Stimulated activated CD8-positive, alpha-beta memory T cell treated with anti-CD3 and anti-CD28 coated beads, Interleukin-2, amount 100 ng/mL, for 1 hour (primary cell): ENCODE measurements at places on chromosomes 12 and 14.

GRCh38 chr12:6067152-6067916 lies 57.1 kb downstream of the VWF start:
- no peak for DNase-seq

- DNase-seq = no peak
These were observed 103.8 kb downstream of the OSBPL8 start for GRCh38 chr12:76455582-76456345.

- DNase-seq = no peak
These were observed 18.0 kb upstream of the PRPF39 start for GRCh38 chr14:45065956-45066355.

- DNase-seq = no peak
These were observed 645 bp downstream of the JDP2 start for GRCh38 chr14:75428230-75429104.

DNA sequence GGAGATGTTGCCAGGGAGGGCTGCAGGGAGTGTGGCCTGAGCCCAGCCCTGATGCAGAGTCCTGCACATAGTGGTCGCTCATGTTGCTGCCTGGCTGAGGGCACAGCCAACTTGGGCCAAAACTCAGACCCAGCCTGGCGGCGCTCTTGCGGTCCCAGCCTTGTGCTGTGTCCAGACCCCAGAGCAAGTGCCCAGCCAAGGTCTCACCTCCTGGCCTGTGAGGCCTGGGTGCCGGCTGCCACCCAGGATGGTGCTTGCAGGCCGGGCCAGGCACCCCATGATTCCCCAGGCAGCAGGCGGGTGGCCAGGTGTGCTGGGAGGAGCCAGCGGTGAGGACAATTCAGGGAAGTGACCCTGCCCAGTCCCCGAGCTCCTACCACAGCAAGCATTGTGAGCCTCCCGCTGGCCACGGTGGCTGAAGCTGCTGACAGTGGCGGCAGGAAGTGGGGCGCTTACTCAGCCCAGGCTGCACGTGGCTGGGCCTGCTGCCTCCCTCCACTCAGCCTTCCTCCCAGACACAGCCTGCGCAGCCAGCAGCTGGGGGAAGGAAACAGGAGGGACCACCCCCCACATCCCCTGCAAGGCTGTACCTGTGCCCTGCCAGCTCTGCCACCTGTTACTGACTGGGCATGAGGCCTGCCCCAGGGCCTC lies 17.7 kb upstream of the PGF start:
- DNase-seq = no peak

GRCh38 chr12:20657496-20657895 lies 37.6 kb upstream of the SLCO1C1 start:
- no peak for DNase-seq

GRCh38 chr14:67239582-67239981 lies 1.7 kb upstream of the PALS1 start:
- no peak for DNase-seq
